ENCODE measurements at places on chromosomes 3 and 15.

DNA sequence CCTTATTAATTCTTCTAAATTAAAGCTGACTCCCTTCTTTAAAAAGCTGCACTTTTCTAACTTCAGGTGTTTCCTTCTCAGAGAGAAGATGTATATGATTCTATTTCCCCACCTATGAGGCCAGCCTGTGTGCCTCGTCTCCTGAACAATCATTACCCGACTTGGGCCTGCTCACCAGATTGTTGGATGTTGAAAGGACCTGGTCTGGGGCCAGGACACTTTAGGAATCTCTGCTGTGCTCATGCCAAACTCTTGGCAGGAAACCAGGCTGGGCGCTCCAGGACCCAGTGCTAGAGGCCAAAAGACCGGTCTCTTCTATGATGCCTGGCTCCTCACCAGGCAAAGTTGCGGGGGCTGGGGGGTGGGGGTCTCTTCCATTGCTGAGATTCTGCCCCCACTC lies 16.9 kb upstream of the LRRC31 start:
- peak; percentile 1 for DNase-seq

- no peak for DNase-seq
Measured at GRCh38 chr3:99842826-99843589, 25.3 kb downstream of the CMSS1 start.

GRCh38 chr15:45759936-45760335 lies 125.1 kb downstream of the SQOR start:
- DNase-seq: no peak

- no peak for DNase-seq
Measured at GRCh38 chr15:82196353-82196752, 66.2 kb downstream of the EFL1 start.
